ENCODE measurements at places on chromosomes 4 and X. TPM values are rescaled to one million over a fixed set of nuclear protein-coding genes. Genes with fewer than 3 reads are reported as not detected.
A peak's percentile ranks its signal among the peaks of the same experiment; 100 is the strongest.

DNA sequence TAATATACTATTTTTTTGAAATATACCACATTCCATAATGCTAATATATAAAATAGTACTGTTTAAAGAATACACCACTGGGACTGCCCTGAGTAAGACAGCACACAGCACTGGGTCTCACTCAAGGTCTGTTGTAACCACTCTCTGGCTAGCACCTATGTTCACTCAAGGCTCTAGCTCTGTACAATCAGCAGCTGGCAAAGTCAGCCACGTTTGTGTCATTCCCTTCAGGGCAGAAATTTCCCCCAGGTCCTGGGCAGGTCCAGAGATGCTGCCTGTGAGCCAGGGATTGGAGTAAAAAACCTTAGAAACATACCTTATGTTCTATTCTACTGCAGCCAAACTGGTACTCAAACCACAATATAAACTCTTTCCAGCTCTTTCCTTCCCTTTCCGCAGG, 1160.2 kb upstream of the ADGRL3 start:
- no peak for DNase-seq

- DNase-seq: no peak
Measured at GRCh38 chrX:103879339-103879738, 47.3 kb upstream of the RAB9B start.

DNA sequence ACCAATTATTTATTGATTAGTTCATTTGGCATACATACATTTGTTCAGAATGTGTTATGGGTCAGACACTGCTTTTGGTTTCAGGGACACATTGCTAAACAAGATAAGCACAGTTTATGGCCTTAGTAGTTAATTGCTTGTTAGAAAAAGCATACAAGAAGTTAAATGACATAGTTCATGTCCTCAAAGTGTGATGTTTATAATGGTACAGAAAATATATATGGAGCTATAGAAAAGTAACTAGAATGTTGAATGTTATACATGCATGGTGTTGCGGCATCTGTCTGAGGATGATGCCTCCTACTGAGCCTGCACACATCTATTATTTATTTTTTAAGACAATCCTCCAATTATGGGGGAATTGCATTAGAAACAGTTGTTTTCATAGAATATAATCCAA, 1476.3 kb upstream of the PCDH7 start:
- DNase-seq: no peak

IL21 gene
- total RNA-seq: not detected

GRCh38 chr4:183118585-183118984, 19.5 kb downstream of the WWC2 start:
- DNase-seq: no peak

GRCh38 chrX:48458711-48459110, 11.3 kb downstream of the SLC38A5 start:
- no peak for DNase-seq

ZNF630 gene
- total RNA-seq: 2.1 TPM

- no peak for DNase-seq
Measured at GRCh38 chr4:58983887-58984286, 1873.7 kb upstream of the IGFBP7 start.

GRCh38 chr4:147589586-147589985, 27.6 kb upstream of the TMEM184C start:
- no peak for DNase-seq

OPHN1 gene
- 9.4 TPM for total RNA-seq

- no peak for DNase-seq
Measured at GRCh38 chr4:39899291-39899690, 78.4 kb downstream of the PDS5A start.

DNA sequence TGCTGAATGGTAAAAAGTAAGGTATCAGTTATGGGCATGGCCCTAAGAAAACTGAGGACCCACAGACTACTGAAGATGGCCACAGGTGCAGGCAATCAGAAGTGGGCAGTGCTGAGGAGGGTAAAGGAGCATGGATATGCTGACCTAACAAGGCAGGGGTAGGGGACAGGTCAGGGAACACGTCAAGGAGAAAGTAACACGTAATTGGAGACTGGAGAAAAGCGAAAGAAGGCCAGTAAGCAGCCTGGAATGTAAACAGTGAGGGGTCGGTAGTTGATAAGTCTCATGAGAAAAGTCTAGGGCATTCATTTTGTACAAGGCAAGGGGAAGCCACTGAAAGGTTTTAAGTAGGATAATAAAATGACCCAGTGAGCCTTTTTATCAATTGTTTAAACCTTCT, 153.3 kb downstream of the PRDM5 start:
- DNase-seq: no peak

DNA sequence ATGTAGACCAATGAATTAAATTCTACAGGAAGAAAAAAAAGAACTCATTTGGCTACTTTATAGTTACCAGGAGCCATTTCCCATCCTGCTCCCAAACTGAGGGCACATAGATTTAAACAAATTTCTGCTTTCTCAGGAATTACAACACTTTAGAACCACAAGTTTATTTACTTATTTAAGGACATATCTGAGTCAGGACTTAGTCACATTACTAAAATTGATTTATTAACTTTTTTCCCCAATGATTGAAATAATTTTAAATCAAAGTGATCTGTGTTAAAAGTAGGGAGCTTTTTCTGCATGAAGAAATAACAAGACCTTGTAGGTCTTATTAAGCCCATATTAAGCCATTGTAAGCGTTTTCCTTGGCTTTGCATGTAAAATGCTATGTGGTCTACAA, 291.0 kb upstream of the HAND2 start:
- DNase-seq: no peak

ZAR1 gene
- 0.27 TPM for total RNA-seq

DNA sequence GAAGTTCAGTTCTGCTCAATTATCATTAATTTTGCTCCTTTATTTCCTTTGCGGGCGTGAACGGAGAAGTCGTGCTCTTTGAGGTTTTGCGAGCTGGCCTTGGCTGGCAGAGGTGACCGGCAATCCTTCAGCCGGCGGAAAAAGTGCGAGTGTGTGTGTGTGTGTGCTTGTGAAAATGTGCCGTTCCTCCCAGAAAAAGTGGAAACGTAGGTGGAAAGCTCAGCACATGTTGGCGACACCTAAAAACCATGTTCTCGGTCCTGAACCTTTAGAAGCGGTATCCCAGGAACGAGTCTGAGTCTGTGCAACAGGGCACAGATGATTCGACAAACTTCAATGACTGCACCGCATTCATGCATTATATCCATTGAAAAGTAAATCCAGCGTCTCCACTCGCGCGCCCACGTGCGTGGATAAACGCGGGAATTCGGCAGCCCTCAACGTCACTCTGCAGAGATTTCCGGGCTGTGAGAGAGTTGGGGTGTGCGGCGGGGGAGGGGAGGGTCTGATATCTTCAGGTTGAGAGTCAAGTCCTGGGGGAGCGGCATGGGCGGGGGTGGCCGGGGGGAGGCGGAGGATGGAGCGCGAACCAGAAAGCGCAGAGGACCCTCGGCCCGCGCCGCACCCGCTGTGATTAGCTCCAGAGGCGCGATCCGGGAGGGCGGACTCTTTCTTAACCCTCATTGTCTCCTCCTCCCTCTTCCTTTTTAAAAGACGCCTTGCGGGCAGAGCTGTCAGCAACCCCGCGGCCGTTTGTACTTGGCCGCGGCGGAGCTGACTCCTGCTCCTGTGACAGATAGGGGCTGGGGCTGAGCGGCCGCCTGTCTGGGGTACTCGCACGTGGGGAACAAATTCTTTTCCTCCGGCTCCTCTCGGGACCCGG, at the start of gene SHISA3:
TSS of gene SHISA3 (plus strand) at position 737 of the 883 bp plus-strand sequence. CDS start 569 bp downstream, outside the sequence.
- peak; percentile 43 for DNase-seq

DNA sequence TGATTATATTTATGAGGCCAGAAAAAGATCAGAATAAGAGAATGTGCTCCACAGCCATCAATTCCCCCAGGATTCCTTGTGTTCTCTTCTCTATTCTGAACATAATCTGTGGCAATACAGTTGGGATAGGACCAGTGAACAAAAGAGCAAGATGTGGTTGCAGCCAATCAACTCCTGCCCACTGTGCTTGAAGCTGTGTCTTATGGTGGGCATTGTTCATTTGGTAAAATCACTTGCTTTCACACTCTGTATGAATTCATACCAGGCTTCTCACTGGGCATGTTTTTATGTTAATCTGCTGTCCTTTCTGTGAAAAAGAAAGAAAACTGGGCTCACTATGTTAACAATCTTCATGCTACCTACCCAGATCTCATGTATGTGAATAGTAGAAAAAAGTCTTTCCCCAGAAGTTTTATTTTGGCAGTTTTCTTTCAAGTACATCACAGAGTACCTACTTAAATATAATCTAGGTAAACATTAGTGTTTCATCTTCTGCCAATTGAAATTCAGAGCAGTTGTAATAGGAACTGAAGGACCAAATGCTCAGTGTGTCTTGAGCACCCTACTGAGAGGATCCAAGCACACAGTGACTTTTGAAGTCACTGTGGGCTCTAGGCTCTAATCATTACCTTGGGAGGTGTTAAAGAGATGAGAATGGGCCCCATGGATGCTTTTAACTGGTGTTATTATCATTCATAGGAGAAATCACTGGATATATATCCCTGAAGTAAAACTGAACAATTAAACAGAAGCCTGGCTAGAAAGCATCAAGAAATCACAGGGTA, 429.2 kb upstream of the TRAM1L1 start:
- no peak for DNase-seq

DNA sequence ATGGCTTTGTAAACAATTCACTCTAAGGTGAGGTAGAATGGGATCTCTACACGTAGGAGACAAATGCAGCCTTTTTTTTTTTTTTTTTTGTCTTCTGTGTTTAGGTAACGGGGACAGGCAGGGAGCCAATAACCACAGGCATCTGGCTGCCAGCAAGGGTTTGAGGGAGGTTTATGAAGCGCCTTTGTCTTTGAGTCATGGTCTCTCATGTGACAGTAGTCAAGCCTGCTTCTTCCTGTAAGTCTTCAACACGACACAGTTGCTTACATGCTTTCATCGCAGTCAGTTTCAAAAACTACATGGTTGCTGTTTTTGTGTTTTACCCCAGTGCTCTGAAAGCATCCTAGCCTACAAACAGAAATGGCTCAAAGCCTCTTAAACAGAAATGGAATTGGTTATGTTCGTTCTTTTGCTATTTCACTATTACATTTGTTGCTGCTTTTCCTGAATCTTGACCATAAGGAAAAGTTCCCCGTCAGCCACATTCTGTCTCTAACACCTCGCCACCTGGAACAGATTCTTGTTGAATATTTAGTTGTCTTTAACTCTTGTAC, 127.8 kb upstream of the METTL14 start:
- DNase-seq: no peak

DNA sequence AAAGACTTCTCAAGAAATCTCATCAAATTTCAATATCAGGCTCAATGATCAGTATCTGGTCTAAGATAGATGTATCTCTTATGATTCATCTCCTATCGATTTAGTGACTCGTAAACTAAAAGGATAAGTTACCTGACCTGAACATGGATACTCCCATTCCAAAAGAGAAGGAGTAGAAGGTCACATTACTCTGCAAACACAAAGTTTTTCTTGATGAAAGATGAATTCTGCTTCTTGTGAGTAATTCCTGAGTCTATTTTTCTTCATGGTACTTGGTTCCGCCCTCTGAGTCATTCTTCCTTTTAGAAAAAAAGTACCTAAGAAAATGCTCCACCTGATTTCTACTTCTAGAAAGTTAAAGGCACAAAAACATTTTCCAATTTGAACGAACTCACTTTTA, 223.1 kb upstream of the SLIT2 start:
- no peak for DNase-seq

KIF4A gene
- 58.5 TPM for total RNA-seq

DNA sequence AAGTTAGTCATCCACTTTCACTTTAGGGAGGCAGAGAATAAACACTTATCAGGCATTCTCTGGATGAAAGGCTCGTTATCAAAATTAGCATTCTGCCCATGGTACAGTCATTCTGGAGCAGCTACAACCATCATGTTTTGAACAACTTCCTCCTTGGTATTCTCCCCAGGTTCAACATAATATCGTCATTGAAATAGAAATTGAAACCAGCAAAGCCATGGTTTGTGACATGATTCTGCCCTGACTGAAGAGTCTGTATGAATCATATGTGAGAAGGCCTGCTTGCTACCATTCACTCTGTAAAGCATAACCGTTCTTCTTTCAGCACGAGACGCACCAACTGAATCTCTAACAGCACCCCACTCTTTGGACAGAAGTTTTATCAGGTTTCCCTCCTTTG, 127.5 kb upstream of the RADX start:
- DNase-seq: no peak

- no peak for DNase-seq
Measured at GRCh38 chr4:43296946-43297528, 404.5 kb downstream of the GRXCR1 start.

FAM236C gene
- total RNA-seq: not detected

MED28 gene
- 97.8 TPM for total RNA-seq

DNA sequence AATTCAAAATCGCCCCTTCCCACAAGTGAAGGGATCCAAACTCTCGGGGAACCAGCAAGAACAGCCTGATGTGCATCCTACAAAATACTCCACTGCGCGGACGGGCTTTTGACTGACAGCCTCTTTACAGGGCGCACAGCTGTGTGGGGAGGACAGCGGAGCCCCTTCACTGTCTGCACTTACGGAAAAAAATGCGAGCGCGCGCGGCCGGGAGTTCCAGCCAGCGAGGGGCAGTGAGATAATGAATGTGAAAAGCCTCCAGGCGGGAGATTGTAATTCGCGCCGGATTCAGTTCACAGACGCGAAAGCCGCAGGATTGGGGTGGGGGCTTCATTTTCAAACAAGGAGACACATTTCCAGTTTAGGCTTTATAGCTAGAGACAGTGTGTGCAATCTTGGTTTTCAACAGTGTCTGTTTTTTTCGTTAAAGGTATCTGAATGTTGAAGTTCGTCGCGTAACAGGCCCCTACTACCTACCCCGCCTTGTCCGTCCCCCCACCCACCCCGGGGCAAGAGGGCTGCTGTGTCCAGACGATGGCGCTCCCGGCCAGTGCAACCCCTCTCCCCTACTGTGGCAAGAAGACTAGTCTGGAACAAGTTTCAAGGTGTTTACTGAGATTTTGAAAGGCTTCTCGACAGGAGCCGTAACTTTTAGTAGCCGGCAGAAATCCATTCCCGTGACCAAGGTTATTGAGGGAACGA, 1.7 kb upstream of the GPR50 start:
- DNase-seq: peak; percentile 23

DNA sequence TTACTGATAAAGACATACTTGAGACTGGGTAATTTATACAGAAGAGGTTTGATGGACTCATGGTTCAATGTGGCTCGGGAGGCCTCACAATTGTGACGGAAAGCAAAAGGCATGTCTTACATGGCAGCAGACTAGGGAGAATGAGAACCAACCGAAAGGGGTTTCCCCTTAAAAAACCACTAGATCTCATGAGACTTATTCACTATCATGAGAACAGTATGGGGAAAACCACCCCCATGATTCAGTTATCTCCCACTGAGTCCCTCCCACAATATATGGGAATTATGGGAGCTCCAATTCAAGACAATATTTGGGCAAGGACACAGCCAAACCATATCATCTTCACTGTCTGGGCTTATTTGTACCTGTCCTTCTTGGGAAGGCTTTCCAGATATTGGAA, 22.8 kb upstream of the MUC7 start:
- no peak for DNase-seq

ETDC gene
- not detected for total RNA-seq

PLK4 gene
- total RNA-seq: 49.6 TPM

GRCh38 chrX:149641835-149642234, 10.2 kb upstream of the TMEM185A start:
- DNase-seq: no peak

- no peak for DNase-seq
Measured at GRCh38 chrX:119672426-119672825, 20.5 kb downstream of the SEPTIN6 start.

Data from neural crest cell (in vitro differentiated cells).